GDM1 (cell line): ENCODE measurements at places on chromosomes 2 and 18.

DNA sequence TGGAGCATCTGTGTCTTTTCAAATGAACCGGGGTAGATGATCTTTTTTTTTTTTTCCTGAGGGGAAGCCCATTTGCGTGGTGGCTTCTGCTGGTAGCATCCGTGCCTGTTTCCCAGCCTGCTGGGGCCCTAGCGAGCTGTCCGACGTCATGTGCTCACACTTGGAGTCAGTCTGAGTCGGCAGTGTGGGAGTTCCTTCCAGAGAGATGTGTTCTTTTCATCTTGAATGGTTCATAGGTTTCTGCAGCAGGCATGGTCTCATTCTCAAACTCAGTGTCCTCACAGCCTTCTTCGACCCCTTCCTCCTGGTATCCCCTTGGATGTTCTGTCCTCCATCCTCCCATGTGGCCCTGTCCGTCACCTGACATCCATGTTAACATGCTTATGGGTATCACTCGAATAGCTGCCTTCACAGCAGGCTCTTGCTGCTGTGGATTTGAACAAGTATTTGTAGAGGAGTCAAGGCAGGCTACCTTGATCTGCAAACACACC, 51.0 kb downstream of the LDLRAD4 start:
- no peak for DNase-seq

DNA sequence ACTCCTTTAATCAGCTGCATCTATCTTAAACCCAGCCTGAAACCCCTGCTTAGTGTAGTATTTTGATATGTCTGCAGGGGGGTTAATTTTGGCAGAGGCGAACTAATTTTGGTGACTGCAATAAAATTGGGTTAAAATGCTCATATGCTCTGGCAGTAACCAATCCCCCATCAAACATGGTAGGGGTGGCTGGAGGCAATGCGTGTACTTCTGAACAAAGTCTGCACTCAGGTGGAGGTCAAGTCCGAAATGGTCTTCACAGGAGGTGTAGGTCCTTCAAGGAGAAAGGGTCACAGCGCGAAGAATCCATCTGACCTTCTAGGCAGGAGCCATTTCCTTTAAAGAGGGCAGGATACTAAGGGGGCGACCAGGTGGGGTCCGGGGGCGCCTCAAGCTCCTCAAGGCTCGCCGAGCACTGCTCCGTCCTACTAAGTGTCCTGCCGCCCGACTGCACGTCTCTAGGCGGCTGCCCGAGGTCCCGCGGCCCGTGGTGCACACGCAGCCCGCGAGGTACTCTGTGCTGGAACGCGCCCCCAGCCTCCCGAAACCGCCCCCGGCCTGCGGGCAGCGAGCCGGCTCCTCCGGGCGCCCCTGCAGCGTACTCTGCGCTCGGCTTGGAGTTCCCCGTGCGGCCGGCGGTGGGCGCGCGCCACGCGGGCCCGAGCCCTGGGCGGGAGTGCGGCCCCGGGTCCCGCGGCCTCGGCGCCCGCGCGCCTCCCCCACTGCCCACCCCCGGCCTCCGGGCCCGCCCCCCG, 1.7 kb upstream of the LDLRAD4 start:
- peak; percentile 51 for DNase-seq

GRCh38 chr18:49447810-49448745, 12.4 kb downstream of the DYM start:
- DNase-seq: peak; percentile 68

DNA sequence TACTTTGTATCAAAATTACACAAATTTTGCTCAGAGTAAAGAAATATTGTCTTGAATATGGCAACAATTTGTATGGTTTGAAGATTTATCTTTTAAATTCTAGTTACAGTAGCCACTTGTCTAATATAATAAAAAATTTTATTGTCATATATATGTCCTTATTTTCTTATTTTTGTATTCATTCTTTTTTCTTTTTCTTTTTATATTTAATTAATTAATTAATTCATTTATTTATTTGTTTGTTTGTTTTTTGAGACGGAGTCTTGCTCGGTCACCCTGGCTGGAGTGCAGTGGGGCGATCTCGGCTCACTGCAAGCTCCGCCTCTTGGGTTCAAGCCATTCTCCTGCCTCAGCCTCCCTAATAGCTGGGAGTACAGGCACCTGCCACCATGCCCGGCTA, 3.7 kb upstream of the CDH19 start:
- DNase-seq: no peak

GRCh38 chr2:46306988-46307655, 9.9 kb downstream of the EPAS1 start:
- DNase-seq: no peak

- no peak for DNase-seq
Observed at GRCh38 chr2:96899413-96899741, 29.5 kb upstream of the SEMA4C start.

- DNase-seq: no peak
Observed at GRCh38 chr18:57918601-57919000, 115.5 kb upstream of the ATP8B1 start.

- DNase-seq: no peak
Observed at GRCh38 chr18:77209587-77209986, 40.1 kb upstream of the GALR1 start.
